ENCODE measurements at places on chromosomes 2 and 18. TPM values are rescaled to one million over a fixed set of nuclear protein-coding genes. Genes with fewer than 3 reads are reported as not detected.

- DNase-seq, result no peak
These were observed 28.1 kb upstream of the ASPRV1 start for GRCh38 chr2:69989441-69990105.

GRCh38 chr2:160402997-160403979, 90.3 kb downstream of the RBMS1 start:
- H3K4me1 ChIP-seq, result peaks cover 13% of the 10 kb centered on the region
- no peaks in the 10 kb centered on the region for H3K27me3 ChIP-seq
- no peaks in the 10 kb centered on the region for H3K36me3 ChIP-seq

- H3K4me3 ChIP-seq, result no peak overlapping the region
- DNase-seq, result no peak
- H3K4me1 ChIP-seq, result no peaks in the 10 kb centered on the region
These were observed 393.8 kb upstream of the CYRIA start for GRCh38 chr2:17059458-17059857.

- DNase-seq, result no peak
- H3K27me3 ChIP-seq, result no peaks in the 10 kb centered on the region
- H3K4me1 ChIP-seq, result peaks cover 12% of the 10 kb centered on the region
- no peak overlapping the region for H3K27ac ChIP-seq
- H3K36me3 ChIP-seq, result no peaks in the 10 kb centered on the region
These were observed 1.2 kb upstream of the HS1BP3 start for GRCh38 chr2:20652141-20652540.

GRCh38 chr2:232340171-232340935, 38.2 kb upstream of the ALPP start:
- no peaks in the 10 kb centered on the region for H3K36me3 ChIP-seq
- no peaks in the 10 kb centered on the region for H3K27me3 ChIP-seq
- no peak overlapping the region for H3K4me3 ChIP-seq
- H3K27ac ChIP-seq, result no peak overlapping the region
- DNase-seq, result peak; percentile 10

- peaks cover 16% of the 10 kb centered on the region for H3K36me3 ChIP-seq
- no peak overlapping the region for H3K4me3 ChIP-seq
- no peaks in the 10 kb centered on the region for H3K27me3 ChIP-seq
- H3K4me1 ChIP-seq, result peaks cover 13% of the 10 kb centered on the region
These were observed 8.1 kb upstream of the HES6 start for GRCh38 chr2:238247841-238248453.

GRCh38 chr18:31647127-31647753, 37.1 kb downstream of the B4GALT6 start:
- no peak for DNase-seq
- H3K27me3 ChIP-seq, result no peaks in the 10 kb centered on the region
- no peak overlapping the region for H3K4me3 ChIP-seq
- H3K36me3 ChIP-seq, result no peaks in the 10 kb centered on the region
- H3K27ac ChIP-seq, result peak overlapping the region; percentile 51

DNA sequence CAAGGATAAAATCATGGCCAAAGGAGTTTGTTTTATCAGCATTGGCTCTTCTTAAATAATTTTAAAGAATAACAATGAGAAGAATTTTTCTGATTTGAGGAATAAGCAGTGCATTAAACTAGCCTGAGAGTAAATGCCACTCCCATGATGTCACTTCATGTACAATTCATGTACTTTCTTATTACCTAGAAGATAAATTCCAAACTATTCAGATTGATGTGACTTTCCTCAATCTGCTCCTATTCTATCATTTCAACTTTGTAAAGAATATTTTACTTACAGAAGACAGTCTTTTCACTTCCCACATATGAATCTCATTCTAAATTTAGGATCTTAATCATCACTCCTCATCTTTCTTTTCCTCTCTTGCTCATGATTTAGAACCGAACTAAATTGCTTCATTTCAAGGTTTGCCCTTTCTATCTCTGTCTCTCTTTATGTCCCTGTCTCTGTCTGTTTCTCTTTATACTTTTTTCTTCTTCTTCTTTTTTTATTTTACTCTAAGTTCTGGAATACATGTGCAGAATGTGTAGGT, 1142.0 kb upstream of the PIK3C3 start:
- no peak overlapping the region for H3K27ac ChIP-seq
- no peak for DNase-seq
- no peaks in the 10 kb centered on the region for H3K4me1 ChIP-seq
- no peaks in the 10 kb centered on the region for H3K27me3 ChIP-seq
- H3K36me3 ChIP-seq, result no peaks in the 10 kb centered on the region
- no peak overlapping the region for H3K4me3 ChIP-seq

DNA sequence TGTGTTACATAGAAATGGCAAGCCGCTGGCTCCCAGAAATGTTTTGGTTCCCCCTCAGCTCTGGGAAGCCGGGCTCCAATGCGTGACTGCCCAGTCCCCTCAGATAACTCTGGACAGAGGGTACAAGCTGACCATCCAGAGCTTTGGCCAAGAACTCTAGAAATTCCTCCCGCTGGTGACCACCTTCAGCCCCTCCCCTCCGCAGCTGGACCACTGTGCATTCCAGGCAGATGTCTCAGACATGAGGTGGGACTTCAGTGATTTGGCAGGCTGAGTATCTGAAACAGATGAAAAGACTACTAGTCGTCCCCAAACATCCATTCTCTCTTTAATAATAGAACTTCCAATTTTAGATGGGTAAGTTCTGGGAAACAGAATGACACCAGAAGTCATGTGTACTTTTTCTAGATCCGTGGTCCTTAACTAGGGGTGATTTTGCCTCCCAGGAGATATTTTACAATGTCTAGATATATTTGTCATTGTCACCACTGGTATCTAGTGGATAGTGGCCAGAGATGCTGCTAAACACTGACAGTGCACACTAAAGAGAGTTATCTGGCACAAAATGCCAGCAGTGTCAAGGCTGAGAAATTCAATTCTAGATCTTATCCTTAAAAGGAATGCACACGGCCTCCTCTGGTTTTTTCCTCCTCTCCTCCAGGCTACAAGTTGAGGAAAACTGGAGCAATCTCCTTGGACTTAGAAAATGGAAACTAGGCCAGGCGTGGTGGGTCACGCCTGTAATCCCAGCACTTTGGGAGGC, 294.3 kb downstream of the SRBD1 start:
- H3K27me3 ChIP-seq, result no peaks in the 10 kb centered on the region
- no peaks in the 10 kb centered on the region for H3K36me3 ChIP-seq
- no peak overlapping the region for H3K4me3 ChIP-seq
- H3K4me1 ChIP-seq, result no peaks in the 10 kb centered on the region
- DNase-seq, result no peak

DNA sequence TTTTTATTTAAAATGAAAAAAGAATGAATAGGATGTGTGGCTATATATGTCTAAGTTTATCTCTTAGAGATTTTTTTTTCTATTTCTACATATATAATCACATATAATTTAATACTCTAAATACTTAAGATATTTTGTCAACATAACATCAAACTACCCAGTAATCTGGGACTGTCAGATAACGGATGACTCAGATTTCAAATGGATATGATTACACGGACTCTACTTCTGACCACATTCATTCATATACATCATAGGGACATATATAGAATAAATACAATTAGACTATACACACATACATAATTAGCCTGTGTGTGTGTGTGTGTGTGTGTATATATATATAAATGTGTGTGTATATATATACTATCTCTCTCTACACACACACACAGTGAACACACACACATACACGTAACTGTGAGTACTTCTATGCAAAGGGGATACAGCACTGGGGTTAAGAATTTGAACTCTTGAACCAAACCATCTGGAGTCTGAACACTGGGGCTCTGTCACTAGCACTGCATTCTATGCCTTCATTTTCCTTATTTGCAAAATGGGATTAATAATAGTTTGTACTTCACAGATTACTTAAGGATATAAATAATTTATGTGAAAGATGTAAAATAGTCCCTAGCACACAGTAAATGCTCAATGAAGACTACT, 59.5 kb downstream of the CHN1 start:
- DNase-seq, result no peak
- H3K27me3 ChIP-seq, result no peaks in the 10 kb centered on the region
- H3K36me3 ChIP-seq, result no peaks in the 10 kb centered on the region
- H3K4me3 ChIP-seq, result no peak overlapping the region
- H3K27ac ChIP-seq, result no peak overlapping the region

DNA sequence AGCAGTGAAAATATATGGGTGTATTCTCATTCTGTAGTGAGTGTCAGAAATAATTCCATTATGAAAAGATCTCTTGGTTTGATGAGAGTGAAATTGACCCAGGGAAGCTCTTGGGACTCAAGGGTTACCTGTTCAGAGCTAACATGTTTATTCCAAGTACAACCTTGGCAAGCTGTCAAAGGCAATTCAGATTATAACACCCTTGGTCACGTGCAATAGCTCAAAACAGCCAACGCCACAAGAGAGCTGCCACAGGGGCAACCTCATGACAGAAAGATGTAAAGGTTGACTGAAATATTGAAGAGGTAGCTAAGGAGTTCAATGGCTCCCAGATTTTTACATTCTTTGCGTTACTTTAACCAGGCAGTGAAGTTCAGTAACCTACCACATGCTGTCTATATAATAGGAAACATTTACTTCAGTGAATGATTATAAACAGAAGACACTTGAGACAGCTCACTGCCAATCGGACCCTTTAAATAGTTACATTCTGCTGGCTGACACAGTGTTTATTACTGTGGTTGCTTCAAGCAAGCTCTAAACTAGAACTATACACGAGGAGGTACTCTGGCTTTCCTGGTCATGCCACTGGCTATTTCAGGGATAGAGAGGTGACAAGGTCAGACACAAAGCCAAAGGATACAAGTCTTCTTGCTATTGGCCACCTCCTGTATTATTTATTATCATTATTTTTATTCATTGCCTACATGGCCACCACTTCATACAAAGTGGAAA, 187.3 kb downstream of the PID1 start:
- H3K36me3 ChIP-seq, result no peaks in the 10 kb centered on the region
- H3K4me3 ChIP-seq, result no peak overlapping the region
- DNase-seq, result no peak

Gene ITGA4
- 9.8 TPM for total RNA-seq

Gene FANCL
- total RNA-seq, result 25.7 TPM

Gene LAMA3
- 2.9 TPM for total RNA-seq

Gene GALNT5
- 0.22 TPM for total RNA-seq

Gene GPAT2
- 1.1 TPM for total RNA-seq

Gene IHH
- total RNA-seq, result not detected

Gene TLX2
- total RNA-seq, result 0.46 TPM

Gene CNDP1
- total RNA-seq, result not detected

Gene MRO
- 2.8 TPM for total RNA-seq

Gene CENPA
- 0.68 TPM for total RNA-seq

Gene APOB
- 0.16 TPM for total RNA-seq

Gene IMPACT
- total RNA-seq, result 46.8 TPM

Gene PTPRM
- 76.0 TPM for total RNA-seq
